ENCODE measurements at places on chromosomes 11 and 22.
A peak's percentile ranks its signal among the peaks of the same experiment; 100 is the strongest.

DNA sequence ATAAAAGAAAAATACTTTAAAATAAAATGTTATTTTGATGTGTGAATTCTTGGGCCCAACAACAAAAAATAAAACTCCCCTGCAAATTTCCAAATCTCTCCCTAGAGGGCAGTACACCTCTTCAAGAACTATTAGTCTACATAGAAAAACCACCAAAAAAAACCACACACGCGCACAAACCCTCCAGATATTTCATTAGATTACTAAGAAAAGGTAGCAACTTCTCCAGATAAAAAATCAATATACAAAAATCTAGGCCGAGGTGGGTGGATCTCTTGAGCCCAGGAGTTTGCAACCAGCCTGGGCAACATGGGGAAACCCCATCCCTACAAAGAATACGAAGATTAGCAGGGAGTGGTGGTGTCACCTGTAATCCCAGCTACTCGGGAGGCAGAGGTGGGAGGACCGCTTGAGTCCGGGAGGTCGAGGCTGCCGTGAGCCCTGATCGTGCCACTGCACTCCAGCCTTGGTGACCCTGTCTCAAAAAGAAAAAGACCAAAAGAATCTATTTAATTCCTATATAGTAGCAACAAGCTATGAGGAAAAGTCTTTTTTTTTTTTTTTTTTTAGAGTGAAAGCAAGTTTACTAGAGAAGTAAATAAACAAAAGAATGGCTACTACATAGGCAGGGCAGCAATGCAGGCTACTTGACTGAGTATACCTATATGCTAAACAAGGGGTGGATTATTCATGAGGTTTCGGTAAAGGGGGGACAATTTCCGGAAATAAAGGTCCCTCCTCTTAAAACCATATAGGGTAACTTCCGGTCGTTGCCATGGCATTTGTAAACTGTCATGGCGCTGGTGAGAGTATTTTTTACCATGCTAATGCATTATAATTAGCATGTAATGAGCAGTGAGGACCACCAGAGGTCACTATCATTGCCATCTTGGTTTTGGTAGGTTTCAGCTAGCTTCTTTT, 13.1 kb downstream of the B3GNT6 start:
- peak; percentile 65 for DNase-seq

GRCh38 chr11:119876841-119877240, 147.8 kb upstream of the NECTIN1 start:
- DNase-seq, result no peak

- DNase-seq, result no peak
These were observed 3.4 kb downstream of the SPTBN2 start for GRCh38 chr11:66725647-66726046.

DNA sequence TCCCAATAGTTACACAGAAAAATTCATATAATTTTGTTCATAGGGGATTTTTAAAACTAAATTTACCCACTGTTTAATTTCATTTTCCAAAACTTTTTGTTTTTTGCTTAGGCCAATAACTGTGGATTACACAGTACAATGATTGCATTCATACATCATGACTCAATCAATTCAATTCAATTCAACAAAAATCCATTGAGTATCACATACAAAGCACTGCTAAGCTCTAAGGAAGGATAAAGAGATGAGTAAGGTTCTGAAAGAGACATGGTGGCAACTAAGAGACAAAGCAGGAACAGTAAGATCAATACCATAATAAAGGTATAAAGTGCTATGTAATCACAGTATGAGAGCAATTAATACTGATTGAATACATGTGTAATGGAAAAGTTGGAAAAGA, 9.4 kb upstream of the LAYN start:
- no peak for DNase-seq

GRCh38 chr22:33747576-33748180, 172.6 kb downstream of the LARGE1 start:
- DNase-seq, result peak; percentile 89

- DNase-seq, result no peak
These were observed 18.1 kb downstream of the RNF141 start for GRCh38 chr11:10522921-10523320.

GRCh38 chr22:24443668-24444067, 16.3 kb downstream of the ADORA2A start:
- DNase-seq, result no peak

All from NCI-H524 treated with DMSO at 0.1 percent for 48 hours (cell line).